Left cardiac atrium (tissue), 4 donors: ENCODE measurements at places on chromosomes 11 and 22. TPM values are rescaled to one million over a fixed set of nuclear protein-coding genes. Genes with fewer than 3 reads are reported as not detected.
A peak's percentile ranks its signal among the peaks of the same experiment; 100 is the strongest.

DNA sequence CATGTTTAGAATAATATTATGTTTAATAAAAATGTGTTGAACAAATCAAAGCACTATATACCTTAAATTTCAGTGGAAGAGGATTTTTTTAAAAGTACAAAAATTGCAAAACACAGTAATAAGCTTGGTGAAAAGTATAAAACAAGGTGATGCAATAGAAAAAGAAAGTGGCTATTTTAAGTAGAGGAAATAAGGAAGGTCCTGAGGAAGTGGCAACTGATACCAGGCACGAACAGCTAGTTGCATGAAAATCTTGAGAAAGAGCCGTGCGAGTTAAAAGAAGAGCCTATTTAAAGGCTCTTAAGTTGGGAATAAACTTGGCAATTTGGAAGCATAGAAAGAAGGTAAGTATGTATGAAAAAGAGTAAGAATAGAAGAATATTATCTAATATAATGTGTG is 1679.3 kb downstream of the LRRC4C start:
- DNase-seq = no peak

DNA sequence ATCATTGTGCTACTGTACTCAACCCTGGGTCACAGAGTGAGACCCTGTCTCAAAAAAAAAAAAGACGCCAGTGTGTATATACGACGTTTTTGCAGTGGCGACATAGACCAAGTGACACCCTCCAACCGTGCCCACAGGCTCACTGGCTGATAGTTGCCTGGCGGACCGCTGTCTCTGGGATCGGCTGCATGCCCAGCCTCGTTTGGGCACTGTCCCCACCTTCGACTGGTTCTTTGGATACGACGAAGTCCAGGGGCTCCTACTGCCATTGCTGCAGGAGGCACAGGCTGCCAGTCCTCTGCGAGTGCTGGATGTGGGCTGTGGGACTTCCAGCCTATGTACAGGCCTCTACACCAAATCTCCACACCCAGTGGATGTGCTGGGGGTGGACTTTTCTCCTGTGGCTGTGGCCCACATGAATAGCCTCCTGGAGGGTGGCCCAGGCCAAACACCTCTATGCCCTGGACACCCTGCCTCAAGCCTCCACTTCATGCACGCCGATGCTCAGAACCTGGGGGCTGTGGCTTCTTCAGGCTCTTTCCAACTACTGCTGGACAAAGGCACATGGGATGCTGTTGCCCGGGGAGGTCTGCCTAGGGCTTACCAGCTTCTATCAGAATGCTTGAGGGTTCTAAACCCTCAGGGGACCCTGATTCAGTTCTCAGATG is 1.3 kb downstream of the CSKMT start:
- no peak for DNase-seq

DNA sequence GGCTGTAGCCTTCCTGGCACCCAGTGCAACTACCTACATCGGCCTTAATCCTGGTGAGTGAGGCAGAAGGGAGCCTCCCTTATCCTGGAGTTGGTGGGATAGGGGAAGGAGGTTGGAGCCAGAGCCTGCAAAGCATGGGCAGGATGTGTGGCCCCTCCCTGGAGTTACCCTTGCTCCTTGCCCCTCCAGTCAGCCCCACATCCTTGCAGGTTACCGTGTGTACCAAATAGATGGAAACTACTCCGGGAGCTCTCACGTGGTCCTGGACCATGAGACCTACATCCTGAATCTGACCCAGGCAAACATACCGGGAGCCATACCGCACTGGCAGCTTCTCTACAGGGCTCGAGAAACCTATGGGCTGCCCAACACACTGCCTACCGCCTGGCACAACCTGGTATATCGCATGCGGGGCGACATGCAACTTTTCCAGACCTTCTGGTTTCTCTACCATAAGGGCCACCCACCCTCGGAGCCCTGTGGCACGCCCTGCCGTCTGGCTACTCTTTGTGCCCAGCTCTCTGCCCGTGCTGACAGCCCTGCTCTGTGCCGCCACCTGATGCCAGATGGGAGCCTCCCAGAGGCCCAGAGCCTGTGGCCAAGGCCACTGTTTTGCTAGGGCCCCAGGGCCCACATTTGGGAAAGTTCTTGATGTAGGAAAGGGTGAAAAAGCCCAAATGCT is 3.9 kb downstream of the SMPD1 start:
- no peak for DNase-seq

- DNase-seq = no peak
Observed at GRCh38 chr11:48384670-48385069, 18.4 kb upstream of the OR4C5 start.

GRCh38 chr11:103929170-103929903 is 107.1 kb upstream of the DDI1 start:
- no peak for DNase-seq

DNA sequence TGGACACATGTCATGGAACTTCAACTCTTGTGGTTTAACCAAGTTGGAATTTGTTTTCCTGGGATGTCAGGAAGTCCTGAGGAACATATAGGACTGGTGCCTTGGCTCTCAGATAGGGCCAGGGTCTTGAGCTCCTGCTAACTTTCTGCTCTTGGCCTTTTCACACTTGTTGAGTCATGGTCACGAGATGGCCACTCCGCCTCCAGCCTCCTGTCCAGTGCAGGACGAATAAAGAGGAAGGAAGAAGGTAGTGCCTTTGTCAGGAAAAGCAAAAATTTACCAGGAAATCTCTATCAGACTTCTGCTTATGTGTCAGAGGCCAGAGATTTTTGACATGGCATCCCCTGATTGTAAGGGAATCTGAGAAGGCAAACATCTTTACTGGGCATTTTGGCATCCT is 89.1 kb upstream of the ARHGAP20 start:
- DNase-seq = no peak

GRCh38 chr22:27453725-27454124 is 347.8 kb downstream of the MN1 start:
- no peak for DNase-seq

GRCh38 chr22:32606181-32606580 is 131.6 kb downstream of the FBXO7 start:
- DNase-seq = no peak

DNA sequence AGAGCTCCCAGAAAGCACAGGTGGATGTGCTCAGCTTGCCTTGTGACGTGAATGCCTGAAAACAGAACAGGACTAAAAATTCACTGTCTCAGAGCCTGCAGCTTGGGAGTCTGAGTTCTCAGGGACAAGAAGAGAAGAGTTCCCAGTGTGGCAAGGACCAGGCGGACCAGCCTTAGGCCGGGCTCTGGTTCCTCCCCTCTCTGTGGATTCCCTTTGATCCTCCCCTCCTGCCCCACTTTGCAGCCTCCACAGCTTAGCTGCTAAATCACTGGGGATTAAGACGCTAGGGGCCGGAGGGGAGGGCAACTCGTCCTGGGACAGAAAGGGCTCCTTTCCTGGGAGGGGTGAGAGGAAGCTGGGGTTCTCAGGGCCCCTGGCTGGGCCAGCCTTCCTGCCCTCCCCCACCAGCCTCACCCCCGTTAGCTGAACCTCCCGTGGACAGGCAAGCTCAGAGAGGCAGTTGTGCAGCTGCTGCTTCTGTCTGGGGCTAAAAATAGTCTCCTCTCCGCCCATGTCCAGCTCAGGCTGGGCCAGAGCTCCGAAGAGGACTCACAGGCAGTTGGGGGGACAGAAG is 29.9 kb upstream of the JAM3 start:
- peak; percentile 27 for DNase-seq

DNA sequence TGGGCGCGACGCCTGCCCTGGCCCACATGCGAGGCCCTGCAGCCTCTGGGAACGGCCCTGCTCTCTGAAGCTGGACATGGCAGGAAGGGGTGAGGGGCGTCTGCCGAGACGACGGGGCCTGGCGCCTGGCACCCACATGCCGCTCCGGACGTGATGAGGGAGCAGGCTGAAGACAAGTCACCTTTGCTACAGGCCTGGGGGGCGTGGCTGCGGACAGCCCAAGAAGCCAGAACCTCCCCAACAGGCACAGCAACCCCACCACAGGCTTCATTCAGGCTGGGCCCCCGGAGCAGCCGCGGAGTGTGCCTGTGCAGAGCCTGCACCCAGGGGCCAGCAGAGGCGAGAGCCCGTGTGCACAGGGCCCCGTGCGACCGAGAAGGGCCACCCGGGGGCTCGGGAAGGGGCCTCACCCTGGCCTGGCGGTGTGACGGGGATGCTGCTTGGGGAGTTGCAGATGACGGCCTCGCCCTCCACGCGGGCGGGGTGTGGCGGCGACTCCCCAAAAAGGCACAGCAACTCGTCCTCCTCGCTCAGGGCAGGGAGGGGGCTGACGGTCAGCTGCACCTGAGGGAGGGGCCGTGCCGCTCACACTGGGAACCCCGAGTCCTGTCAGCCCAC is 16.6 kb upstream of the MAPK11 start:
- no peak for DNase-seq

GRCh38 chr11:72576243-72576595 is 98.0 kb downstream of the PDE2A start:
- no peak for DNase-seq

GRCh38 chr22:37808294-37808657 is 542 bp downstream of the GCAT start:
- no peak for DNase-seq

GRCh38 chr11:111514216-111515031 is at the start of gene HOATZ:
TSS of gene HOATZ (plus strand) at chr11:111514778. CDS start at chr11:111514785, 7 bp downstream.
- DNase-seq = no peak

- no peak for DNase-seq
Observed at GRCh38 chr11:75507571-75507970, 18.2 kb downstream of the GDPD5 start.

- DNase-seq = no peak
Observed at GRCh38 chr11:75815345-75816168, 547 bp downstream of the UVRAG start.

DNA sequence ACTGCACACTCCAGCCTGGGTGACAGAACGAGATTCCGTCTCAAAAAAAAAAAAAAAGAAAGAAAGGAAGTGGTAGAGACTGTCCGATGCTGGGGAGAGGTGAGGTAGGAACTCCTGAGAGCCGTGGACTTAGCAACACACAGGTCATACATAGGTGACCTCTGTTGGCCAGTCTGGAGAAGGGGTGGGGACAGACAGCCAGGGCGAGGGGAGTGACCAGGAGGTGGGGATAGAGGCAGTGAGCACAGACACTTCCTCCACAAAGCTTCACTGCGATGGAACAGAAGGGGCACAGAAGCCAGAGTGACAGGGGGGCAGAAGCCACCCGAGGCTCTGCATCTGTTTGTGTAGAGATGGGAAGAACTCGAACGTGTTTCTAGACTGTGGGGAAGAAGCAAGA is 47.1 kb downstream of the MYH9 start:
- DNase-seq = no peak

GRCh38 chr11:111438168-111438567 is 59.1 kb upstream of the POU2AF1 start:
- DNase-seq = no peak

GRCh38 chr11:64059339-64060140 is 23.8 kb downstream of the FLRT1 start:
- DNase-seq = no peak

DNA sequence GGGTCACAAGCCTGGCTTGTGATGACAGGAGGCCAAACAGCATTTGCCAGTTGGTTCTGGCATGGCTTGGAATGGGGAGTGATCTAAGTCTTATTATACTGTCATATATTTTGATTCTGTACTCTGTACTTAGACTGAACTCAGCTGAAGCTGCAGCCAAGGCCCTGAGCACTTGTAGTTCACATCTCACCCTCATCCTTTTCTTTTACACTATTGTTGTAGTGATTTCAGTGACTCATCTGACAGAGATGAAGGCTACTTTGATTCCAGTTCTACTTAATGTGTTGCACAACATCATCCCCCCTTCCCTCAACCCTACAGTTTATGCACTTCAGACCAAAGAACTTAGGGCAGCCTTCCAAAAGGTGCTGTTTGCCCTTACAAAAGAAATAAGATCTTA is 843 bp downstream of the OR56B1 start:
- DNase-seq = no peak

GRCh38 chr11:108319541-108320145 is 96.8 kb downstream of the ATM start:
- no peak for DNase-seq

- no peak for DNase-seq
Observed at GRCh38 chr11:78313898-78314297, 103.7 kb downstream of the GAB2 start.

DNA sequence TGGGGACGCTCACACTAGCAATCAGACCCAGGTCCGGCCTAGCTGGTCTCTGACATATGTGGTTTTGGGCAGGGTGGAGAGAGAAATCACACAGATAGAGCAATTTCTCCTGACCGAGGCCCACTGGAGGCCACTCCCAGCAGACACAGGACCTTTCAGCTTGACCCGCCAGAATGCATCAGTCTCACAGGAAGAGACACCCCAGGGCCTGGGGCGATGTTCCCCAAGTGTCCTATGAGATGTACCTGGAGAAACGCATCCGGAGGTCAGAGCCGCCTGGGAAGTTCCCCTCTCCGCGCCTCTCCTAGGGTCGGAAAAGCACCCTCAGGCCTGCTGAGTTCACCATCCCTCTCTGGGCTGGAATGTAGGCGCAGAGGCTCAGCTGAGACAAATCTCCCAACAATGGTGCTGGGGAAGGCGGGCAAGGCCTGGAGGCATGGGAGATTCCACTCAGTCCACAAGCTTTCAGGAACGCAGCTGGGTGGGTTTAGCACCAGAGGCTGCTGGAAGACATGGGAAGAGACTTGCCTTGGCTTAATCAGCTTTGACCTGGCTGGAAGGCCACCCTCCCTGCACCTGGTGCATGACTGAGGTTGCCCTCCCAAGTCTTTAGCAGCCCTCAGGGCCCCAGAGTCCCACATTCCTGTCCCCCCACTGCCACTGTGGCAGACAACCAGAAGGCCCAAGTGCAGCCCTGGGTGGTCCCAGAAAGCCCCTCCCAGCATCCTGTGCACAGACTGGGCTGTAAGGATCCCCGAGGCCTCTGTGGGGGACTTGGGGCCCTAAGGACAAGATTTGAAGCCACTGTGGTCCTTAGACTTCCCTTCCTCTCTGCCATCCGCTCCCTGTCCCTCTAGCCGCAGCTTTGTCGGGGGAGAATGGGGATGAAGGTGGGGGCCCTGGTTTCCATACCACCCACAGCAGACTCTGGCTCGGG is 57.5 kb downstream of the RTL6 start:
- DNase-seq = no peak

GRCh38 chr11:131274233-131274632 is 96.2 kb upstream of the NTM start:
- no peak for DNase-seq

DNA sequence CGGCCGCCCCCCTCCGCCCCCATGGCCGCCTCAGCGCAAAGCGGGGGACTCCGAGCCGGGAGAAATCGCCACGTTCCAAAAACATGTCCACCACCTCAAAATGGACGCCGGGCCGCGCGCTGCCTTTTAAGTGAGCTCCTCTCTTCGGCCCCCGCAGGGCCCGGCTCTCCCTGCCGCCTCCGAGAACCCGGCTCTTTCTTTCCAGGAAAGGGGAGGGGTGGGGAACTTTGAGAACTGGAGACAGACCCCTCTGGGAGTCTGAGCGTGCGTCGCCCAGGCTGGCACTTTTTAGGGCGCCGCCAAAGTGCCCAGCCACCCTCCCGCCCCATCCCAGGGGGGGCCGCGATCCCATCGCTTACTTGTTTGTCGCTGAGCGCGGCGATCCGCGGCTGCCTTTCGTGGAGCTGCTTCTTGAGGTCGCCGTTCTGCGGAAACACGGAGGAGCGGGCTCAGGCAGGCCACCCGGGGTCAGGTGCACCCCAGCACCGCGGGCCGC is 1.6 kb downstream of the PHF21B start:
- DNase-seq = no peak

SLC22A25 gene
- total RNA-seq = 0.09 TPM

SPON1 gene
- 23.4 TPM for total RNA-seq

LARGE2 gene
- 0.50 TPM for total RNA-seq

STK33 gene
- 23.1 TPM for total RNA-seq

C11orf87 gene
- not detected for total RNA-seq

MRGPRX4 gene
- not detected for total RNA-seq

KCTD21 gene
- 6.8 TPM for total RNA-seq

TP53I11 gene
- total RNA-seq = 115 TPM
